ENCODE measurements at places on chromosomes 7 and 10. TPM values are rescaled to one million over a fixed set of nuclear protein-coding genes. Genes with fewer than 3 reads are reported as not detected.

The TDRD1 gene
- total RNA-seq = 0.34 TPM

The ZNF804B gene
- total RNA-seq = 0.35 TPM

The SPDYE6 gene
- not detected for total RNA-seq

The PLEKHA8 gene
- 7.6 TPM for total RNA-seq

The CALML3 gene
- not detected for total RNA-seq

The C10orf53 gene
- total RNA-seq = not detected

The ZNF425 gene
- total RNA-seq = 1.0 TPM

The SPACDR gene
- total RNA-seq = 0.28 TPM

The HABP2 gene
- total RNA-seq = 14.9 TPM

DNA sequence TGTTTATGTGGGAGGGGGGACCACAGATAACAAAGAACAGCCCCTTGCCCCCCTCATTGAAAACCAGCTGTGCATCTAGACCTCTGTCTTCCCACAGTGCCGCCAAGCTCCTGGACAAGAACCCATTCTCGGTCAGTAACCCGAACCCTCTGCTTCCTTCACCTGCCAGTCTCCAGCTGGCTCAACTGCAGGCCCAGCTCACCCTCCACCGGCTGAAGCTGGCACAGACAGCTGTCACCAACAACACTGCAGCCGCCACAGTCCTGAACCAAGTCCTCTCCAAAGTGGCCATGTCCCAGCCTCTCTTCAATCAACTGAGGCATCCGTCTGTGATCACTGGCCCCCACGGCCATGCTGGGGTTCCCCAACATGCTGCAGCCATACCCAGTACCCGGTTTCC is 91.0 kb upstream of the PDCD4 start:
- no peak for DNase-seq

GRCh38 chr10:112184379-112184778 is 814 bp upstream of the GPAM start:
- no peak for DNase-seq

GRCh38 chr7:77691892-77692491 is 4.3 kb upstream of the RSBN1L start:
- DNase-seq = peak; percentile 63

- DNase-seq = no peak
Observed at GRCh38 chr7:30652132-30652531, 30.1 kb downstream of the CRHR2 start.

DNA sequence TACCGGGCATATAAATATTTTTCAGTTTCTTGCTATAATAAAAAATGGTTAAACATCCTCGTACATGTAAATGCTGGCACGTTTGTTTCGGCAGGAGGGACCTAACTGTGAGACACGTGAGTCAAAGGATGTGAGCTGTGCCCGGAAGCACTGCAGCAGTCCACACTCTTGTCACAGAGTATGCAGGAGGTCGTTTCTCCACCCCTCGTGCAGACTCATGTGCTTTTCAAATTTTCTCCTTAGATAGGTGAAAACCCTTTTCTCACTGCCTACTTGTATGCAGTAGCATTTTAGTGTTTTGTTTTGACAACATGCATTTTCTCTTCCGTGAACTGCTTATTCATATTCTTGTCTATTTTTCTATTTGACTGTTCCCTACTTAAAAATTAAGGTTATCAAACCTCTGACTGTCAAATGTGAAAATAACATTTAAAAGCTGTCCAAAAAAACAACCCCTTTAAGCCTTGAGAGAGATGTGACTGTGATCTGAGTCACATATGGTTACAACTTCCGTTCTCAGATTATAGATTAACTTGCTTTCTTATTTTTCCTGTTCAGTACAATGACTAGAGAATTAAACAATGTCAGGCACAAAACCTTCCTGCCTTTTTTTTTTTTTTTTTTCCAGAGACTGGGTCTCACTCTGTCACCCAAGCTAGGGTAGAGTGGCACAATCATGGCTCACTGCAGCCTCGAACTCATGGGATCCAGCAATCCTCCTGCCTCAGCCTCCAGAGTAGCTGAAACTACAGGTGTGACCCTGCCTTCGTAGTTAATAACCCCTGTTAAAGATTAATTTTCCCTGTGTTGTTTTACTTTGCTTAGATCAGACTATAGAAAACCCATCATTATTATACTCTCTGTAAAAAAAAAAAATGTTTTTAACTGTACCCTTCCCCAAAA is 45.1 kb downstream of the DPY19L1 start:
- DNase-seq = no peak

GRCh38 chr7:69429911-69430383 is 168.3 kb upstream of the AUTS2 start:
- no peak for DNase-seq

DNA sequence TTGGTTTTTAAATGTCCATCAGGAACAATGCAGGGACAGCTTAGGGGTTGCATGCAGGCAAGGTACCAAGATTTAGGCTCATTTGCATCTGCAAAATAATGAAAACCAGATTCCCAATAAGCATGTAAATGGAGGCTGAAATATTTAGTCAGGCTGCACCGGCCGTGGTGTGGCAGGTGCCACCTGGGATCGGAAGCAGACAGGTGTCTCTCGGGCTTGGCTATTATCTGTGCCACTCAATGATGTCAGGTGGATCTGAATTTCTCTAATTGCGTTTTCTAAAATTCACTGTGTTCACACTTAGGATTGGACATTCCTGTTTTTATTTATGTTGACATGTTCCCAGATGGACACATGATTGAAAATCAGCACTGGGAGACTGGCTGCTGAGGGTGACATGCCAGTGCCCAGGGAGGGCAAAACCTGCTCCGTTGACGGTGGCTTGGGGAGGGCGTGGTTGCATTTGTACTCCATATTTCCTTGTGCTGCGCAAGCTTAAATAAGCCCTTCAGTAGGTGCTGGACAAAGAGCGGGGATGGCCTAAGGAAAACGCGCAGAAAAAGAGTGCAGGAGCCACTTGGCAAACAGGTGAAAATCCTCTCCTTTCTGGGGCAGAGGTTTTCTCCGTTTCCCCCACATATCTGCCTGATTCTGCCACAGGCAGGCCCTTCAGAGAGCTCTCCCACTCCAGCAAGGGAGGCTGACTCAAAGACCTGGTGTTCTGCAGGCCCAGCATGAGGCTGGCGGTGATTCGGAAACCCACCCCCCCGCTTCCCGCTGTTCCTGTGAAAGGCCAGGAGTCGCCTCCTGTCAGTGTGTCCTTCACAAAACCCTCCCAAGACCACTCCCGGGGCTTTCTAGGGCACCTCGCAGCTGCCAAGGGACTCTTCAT is 142.5 kb downstream of the WDR37 start:
- no peak for DNase-seq

DNA sequence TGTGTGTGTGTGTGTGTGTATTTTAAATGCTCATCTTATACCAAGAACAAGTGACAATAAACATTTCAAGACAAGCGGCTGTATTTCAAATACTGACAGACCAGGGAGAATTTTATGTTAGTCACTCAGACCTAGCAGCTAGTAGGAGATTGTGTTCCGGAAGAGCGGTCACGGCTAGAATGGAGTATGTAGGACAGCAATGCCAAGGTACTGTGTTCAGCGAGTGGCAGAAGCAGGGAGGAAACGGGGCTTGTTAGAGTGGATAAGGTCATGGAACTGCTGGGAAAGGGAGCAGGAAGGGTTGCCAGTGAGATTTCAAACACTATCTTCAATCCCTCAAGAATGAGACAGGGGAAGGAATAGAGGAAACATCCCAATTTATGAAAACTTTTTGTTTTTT is 260.5 kb upstream of the PITRM1 start:
- no peak for DNase-seq

- no peak for DNase-seq
Observed at GRCh38 chr7:91827169-91827568, 53.3 kb downstream of the MTERF1 start.

DNA sequence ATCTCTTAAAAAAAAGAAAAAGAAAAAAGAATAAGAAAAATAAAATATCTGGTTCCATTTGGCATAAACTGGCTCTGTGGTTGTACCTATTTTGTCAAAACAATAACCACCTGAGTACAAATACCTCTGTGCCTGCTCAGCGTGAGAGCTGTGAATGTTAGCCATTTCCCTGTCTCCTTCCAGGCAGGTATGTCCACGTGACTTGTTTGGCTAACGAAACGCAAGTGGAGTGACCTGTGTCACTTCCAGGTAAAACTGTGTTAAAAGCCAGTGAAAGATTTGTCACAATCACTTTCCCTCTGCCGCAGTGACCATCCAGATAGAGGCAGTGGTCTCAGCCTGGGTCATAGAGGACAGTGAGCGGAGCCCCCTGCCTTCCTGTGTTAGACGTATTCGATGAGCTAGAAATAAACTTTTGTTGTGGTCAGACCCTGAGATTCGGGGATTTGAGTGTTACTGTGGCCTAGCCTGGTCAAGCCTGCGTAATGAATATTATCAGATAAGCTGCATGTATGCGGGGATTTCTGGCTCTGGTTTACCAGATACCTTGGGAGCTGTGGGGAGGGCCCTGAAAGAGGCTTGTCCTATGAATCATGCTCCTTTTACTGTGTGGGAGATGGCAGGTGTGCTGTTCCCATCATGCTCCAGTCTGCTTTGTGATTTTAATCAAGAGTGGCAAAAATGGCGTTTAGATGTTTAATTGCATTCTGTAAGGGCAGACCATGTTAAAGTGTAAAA is 3.8 kb downstream of the PTER start:
- DNase-seq = no peak

- no peak for DNase-seq
Observed at GRCh38 chr10:120475844-120476791, 19.1 kb downstream of the PLPP4 start.

DNA sequence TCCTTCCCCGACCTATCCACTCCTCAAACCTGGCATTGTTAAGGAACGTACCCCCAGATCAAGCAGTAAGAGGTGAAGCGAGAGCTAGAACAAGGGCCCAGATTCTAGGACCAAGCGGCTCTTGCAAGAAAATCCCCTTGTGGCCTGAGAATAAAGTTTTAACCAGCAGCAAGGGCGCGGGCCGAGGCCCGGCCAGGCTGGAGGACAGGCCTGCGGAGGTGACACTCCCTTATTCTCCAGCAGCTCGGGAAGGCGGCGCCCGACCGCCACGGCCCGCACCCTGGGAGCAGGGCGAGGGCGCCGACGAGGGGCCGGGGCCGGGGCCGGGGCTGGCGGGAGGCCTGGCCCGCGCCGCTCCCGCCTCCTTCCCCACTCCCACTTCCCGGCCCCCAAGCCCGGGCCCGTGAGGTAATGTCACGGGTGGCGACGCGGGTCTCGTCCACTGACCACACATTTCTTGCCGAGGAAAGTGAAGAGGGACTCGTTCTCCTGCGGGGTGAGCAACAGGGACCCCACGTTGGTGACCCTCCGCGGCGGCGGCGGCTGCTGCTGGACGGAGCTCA is 551 bp downstream of the WASL start:
- peak; percentile 44 for DNase-seq

DNA sequence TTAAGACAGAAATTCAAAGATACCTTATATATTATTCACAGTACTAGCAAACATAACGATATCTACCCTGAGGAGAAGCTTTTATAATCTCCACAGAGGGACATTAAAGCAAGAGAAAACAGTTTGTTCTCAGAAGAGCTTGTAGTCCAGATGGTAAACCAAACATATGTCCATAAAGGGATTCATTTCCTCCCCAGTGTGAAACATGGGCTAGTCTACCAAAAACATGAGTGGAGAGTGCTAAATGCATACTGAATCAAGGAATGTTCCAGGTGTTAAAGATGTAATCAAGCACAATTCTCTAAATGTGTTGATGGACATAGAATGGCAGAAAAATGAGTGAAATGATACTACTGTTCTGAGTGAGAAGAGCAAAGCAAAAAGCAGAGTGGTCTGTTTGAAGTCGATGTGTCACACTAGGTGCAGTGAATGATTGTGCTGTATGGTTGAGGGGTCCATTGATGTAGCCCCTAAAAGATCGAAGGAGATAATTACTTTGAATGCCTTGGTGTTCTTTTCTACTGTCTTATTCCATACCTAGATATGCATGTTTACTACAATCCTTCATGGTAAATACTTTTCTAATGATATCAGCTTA is 25.3 kb downstream of the BCAP29 start:
- DNase-seq = no peak

GRCh38 chr10:84166620-84167288 is 6.8 kb upstream of the GPR15LG start:
- DNase-seq = no peak

DNA sequence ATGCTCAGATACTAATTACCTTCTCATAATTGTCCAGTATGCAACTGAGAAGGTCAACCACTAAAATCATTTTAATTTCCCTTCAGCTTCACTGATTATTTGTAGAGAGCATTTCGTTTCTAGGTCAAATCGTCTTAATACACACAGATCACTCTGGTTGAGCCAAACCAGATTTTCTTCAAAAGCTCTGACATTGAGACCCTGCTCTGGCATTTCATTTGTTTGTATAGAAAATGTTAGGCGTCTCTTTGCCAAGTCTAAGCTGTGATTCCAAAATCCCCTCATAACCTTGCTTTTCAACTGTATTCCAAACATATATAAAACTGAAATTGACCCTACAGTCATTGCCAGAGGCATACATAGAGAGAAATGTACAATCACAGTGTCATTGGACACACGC is 520.0 kb downstream of the CNTNAP2 start:
- no peak for DNase-seq

GRCh38 chr10:128571745-128572144 is 445.5 kb upstream of the MKI67 start:
- no peak for DNase-seq

- DNase-seq = no peak
Observed at GRCh38 chr7:77569514-77570232, 32.6 kb downstream of the PTPN12 start.
